ENCODE measurements at places on chromosomes 6 and 20.

GRCh38 chr6:12354499-12354898 lies 64.3 kb downstream of the EDN1 start:
- DNase-seq, result no peak

DNA sequence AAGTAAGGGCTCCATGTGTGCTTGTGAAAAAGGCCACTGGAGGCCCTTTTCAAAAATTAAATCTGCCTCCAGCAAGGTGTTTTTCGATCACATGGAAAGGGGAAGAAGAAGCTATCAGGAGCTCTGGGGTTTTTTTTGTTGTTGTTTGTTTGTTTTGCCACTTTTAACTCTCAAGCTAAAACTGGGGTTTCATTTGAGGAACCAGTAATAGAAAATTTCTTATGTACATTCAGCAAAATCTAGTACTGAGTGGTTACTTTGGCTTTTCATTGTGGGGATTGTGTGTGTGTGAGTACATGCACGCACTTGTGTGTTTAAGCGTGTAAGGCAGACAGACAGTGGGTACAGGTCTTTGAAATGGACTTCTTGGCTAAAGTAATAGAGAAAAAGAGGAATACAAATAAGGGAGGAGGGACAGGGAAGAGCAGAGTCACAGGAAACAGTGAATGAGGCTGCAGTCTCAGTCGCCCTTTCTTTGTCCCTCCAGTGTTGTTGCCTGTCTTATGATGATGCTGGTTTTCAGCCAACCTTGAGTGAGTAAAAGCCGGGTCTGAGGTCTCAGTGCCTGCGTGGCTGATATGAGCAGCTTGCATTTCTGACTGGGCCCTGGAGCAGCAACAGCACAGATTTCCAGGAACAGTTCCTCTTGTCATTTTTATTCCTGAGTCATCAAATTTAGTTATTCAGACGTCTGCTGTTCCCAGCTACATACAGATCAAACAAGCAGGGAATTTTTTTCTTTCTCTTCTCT lies 26.2 kb downstream of the SLC16A10 start:
- DNase-seq, result peak; percentile 41

DNA sequence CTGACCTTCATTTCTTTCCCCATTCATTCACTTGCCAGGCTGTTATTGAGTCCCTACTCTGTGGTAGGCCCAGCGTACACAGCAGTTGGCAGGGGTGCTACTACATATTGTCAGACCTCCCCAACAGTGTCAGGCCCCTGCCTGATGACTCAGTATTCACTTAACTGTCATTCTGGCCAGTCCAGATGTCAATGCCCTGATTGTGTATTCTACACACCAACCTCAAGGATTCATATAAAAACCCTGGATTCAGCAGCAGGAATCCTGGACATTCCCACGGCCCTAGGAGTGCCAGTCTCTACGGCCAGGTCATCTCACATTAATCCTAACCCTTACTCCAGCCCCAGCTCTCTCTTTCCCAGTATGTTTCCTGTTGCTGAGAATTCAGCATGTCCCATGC lies 151.5 kb downstream of the TASP1 start:
- DNase-seq, result no peak

GRCh38 chr6:124655866-124656265 lies 306.4 kb upstream of the RNF217 start:
- no peak for DNase-seq

DNA sequence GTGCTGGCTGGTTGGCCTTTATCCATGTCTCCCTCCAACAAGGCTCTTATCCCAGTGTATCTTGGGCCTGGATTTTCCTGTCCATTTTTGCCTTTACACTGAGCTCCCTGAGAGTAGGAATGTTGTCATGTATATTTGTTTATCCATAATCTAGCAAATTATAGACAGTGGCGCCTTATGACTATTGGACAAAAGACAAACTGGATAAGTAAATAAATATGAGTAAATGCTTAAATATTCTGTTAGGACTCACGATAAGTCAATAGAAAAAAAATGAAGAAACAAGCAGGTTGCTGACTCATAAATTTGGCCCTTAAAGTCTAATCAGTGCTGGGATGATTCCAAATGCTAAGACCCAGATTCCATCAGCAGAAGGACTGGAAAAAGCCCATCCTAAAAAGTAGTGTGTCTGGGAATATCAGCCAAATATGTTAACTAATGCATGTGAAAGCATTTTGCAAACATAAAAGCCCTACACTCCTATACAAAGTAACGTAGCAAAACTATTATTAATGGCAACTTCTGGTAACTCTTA lies 55.0 kb upstream of the PCSK2 start:
- peak; percentile 5 for DNase-seq

DNA sequence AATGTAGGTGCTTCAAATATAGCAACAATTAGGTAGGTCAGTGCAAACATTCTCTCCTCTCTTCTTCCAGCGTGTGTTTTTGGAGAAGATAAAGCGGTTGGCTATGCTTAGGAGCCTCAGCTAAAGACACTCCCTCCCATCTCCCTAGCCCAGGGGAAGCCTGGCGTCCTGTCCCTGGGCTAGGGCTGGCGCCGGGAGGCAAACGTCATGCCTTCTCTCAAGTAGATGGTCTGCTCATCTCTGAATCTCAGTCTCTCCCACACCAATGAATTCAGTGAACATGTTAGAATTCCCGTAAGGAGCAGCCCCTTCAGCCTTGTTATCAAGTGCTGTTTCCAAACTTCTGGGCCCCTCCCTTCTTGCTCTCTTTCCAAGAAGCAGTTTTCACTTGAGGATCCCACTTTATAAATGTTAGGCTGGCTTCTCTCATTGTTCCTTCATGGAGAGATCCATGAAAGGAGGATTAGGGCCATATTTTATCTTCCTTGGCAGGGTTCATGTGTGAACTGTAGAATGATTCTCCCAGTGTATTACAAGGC lies 142.8 kb downstream of the CLIC5 start:
- no peak for DNase-seq

DNA sequence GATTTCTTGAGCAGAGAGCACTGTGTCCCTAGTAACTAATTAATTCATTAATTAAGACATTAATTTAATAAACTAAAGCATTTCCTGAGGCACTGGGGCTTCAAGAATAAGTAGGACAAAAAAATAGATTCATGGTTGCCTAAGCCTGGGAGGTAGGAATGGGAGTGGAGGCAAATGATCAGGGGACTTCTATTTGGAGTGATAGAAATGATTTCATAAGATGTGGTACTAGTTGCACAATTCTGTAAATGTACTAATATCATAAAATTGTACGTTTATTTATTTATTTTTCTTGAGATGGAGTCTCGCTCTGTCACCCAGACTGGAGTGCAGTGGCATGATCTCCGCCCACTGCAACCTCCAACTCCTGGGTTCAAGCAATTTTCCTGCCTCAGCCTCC lies 287.2 kb downstream of the KHDC1L start:
- no peak for DNase-seq

DNA sequence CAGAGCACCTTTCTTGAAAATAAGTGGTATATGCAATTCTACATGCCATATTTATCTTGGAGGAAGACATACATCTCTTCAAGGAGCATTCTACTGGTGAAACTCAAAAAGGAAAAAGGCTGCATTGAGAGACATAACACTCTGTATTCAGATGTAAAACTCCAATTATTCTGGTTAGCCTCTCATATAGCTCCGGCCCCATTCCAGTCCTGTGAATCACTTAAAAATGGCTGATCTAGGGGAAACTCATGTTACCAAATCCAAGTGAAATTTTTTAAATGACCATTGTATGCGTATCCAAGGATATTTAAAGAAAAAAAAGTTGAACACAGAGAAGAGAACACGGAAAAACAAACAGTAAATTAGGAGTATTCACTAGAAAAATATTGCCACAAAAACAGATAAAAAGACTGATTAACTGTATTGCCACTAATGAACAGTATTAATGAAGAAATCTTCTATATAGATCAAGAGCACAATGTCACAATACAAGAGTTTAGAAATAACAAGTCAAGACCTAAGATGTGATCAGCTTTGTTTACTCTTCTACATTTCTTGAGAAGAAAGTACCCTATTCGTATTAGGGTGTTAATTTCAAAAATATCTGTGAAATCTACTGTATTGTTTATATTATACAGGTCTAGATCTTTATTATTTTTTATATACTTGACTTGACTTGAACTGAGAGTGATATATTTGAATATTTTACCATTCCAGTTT lies 124.5 kb upstream of the GJE1 start:
- no peak for DNase-seq

DNA sequence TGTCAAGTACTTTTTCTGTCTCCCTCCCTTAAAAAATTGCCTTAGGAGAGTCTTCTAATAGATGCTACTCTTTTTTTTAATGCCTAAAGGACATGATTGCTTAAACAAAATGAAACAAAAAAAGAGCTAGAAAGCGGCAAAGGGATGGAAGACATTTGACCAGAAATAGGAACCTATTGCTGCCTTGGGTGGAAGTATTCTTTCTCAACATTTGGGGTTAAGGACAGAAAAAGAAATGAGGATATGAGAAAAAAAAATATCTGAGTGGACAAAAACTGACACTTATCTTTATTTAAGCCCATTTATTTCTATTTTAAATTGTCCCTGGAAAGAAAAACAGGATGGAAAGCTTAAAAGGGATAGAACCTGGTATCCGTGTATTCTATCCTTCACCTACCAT lies 664.9 kb upstream of the CITED2 start:
- DNase-seq, result no peak

- DNase-seq, result no peak
Measured at GRCh38 chr20:53677447-53678314, 84.0 kb upstream of the ZNF217 start.

- peak; percentile 39 for DNase-seq
Measured at GRCh38 chr20:32521780-32522525, 63.2 kb downstream of the NOL4L start.

All from A172 (cell line).